T-helper 1 cell (primary cell): ENCODE measurements at places on chromosomes 2 and 18.

DNA sequence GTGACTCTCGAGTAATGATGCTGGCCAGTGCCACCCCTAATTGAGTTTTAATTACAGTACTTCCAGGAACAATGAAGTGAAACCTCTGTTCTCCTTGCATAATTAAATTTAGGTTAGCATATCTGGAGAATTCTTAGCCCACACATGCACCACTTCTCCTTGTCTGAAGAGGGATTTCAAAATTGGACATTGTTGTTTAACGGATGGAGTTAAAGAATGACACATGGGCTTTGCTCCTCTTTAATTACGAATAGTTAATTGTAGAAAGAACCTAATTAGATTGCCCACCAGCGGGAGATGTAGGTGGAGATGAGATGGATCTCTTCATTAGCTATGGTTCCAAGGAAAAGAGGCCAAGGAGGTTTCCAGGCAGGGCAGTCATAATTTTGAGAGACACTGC lies 33.1 kb upstream of the EN1 start:
- DNase-seq = no peak

DNA sequence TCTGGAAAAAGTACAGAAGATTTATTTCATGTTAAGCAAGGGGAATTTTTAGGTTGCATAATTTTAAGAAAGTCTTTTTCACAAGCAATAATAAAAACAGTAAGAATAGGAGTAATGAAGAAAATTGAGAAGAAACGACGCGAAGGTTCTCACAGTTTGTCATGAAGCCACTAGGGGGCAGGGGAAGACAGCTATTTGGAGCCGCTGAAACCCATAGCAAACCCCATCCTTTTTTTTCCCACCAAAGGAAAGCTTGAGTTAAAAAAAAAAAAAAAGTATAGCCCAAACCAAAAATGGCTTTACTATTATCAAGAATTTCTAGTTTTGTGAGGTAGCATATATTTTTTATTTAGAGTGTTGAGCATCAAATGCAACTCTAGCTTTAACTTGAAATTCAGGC lies 300.9 kb downstream of the PHLPP1 start:
- DNase-seq = peak; percentile 31

GRCh38 chr2:165239230-165239629 lies at the start of gene SCN2A:
Gene SCN2A, plus strand, starts transcription at chr2:165239414. Its CDS starts 56,410 bp downstream, at chr2:165295824.
- DNase-seq = no peak

GRCh38 chr2:127053731-127054603 lies 53.0 kb downstream of the BIN1 start:
- no peak for DNase-seq

- DNase-seq = no peak
These were observed 52.0 kb upstream of the DDX18 start for GRCh38 chr2:117762454-117762853.

DNA sequence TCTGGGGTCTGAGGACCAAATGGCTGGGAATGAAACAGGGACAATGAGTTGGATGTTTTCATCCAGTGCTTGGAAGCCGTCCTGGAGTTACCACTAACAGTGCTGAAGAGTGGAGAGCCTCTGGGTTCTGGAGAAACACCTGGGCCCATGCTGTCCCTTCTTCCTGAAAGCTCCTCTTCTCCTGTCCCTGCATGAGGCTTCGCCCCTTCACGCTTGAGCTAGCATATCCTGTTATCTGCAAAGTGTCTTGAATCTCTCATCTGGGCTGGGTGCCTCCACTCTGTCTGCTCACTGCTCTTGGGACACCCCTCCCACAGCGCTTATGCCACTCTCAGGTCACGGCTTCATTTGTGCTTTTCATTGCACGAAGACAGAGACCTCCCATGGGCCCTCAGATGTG lies 154.5 kb downstream of the MYCN start:
- DNase-seq = no peak

- DNase-seq = no peak
These were observed at the start of gene PLEK for GRCh38 chr2:68365087-68365486. Gene PLEK, plus strand, starts transcription at chr2:68365282. Its CDS starts 70 bp downstream, at chr2:68365352.

GRCh38 chr2:45968946-45969584 lies 317.6 kb downstream of the PRKCE start:
- no peak for DNase-seq

- no peak for DNase-seq
These were observed 265.4 kb downstream of the HRH4 start for GRCh38 chr18:24725644-24726415.

- DNase-seq = no peak
These were observed 7.6 kb downstream of the ESPNL start for GRCh38 chr2:238107525-238108422.

DNA sequence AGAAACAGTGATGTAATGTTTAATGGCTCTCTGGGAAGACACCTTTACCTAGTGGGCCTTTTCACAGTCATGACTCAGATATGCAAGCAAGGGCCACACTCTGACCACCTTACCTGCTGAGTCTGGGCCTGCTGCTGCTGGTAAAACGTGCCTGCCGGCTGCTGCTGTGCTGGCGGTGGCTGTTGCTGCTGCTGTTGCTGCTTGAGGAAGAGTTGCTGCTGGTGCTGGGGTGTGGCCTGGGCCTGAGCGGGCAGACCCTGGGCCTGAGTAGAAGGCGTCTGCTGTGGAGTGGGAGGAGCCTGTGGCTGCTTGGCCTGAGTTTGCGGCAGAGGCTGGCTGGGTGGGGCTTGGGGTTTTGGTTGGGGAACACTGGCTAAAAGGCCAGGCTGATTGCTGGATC lies 81.6 kb upstream of the NFU1 start:
- DNase-seq = no peak

DNA sequence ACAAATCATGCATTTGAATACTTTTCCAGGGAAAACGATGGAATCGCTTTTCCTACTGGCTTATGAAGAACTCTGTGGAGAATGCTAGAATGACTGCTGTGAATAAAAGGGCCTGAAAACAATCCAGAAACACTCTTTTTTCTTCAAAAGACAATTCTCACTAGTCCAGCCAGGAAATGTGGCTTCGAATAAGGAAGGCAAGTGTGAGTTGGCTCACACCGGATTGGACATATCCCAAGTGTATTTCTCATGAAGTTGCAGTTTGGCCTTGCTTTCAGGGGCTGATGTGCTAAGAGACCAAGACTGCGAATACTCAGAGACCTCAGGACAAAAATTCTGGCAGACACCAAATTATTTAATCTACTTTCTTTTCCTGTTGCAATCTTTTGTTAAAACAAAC lies 54.1 kb downstream of the FIGN start:
- DNase-seq = no peak

DNA sequence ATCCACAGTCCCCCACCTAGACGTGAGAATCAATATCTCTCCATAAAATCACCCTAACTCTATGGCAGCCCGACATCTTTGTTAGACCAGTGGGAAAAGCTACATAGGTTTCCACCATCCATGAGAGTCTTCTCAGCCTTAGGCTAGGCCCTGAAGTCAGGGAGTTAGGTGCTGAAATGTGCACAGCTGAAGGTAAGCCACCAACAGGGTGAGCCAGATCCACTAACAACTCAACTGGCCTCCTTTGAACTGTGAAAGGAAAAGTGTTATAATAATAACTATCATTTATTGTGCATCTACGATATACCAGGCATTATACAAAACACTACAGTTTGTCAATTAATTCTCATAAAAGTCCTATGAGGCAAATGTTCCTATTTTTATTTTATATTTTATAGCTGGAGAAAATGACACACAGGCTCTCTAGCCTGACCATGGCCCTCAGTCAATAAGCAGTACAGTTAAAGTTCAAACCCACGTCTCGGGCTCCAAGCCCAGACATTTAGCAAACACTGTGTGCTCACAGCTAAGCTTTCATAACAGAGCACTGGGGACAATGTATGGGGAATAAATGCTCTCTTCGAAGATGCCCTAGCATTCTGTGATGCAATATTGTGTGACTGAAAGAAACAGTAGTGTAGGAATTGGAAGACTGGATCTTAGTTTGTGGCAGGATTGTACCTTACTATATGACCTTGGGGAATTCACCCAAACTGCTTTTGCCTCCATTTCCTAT lies 11.2 kb upstream of the CYP27C1 start:
- DNase-seq = no peak

GRCh38 chr2:96656540-96656939 lies 14.0 kb downstream of the FER1L5 start:
- DNase-seq = no peak

DNA sequence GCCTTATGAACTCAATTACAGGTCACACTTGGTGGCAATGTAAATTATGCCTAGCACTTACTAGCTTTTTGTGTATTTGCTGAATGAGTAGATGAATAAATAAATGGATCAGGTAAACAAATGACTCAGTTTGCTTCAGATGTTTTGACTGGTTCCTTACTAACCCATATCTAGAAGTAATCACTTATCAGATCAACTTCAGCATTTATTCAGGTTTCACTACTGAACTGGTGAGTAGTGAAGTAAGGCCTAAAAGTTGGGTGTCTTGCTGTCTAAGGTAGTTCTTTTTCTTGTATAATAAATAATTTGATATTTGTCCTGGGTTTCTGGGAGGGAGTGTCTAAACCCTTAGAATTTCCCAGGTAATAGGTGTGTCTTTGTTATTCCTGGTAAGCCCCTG lies 205.0 kb downstream of the UXS1 start:
- DNase-seq = no peak

- no peak for DNase-seq
These were observed 10.4 kb downstream of the ARHGAP25 start for GRCh38 chr2:68745006-68745405.

GRCh38 chr2:188596054-188596453 lies 304.4 kb downstream of the GULP1 start:
- no peak for DNase-seq

DNA sequence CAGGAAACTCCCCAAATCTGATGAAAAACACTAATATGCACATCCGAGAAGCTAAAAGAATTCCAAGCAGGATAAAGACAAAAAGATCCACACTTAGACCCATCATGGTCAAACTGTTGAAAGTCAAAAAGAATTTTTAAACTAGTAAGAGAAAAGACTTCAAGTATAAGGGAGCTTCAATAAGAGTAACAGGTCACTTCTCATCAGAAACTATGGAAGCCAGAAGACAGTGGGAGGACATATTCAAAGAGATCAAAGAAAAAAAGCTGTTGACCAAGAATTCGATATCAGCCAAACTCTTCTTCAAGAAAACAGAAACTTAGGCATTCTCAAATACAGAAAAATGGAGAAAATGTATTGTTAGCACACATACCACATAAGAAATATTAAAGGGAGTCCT lies 50.4 kb downstream of the ZC3H8 start:
- DNase-seq = no peak

- no peak for DNase-seq
These were observed 60.5 kb upstream of the POMC start for GRCh38 chr2:25228848-25229278.

DNA sequence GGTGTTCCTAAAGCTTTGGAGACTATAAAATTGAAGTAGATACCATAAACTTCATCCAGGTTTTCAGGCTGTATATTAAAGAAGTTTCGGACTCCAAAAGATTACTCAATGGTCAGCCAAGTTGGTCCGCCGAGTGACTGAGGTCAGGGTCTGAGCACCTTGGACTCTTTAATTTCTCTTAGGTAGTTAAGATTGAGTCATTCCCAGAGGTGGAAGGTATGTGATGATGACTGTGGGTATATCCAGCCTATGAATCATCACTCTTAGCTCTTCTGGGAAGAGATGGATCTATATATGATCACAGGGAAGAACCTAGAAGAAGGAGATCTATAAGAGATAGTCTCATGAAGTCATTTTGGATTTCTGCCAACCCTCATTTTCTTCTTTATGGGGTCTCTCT lies 3.3 kb downstream of the ITGA6 start:
- DNase-seq = no peak

DNA sequence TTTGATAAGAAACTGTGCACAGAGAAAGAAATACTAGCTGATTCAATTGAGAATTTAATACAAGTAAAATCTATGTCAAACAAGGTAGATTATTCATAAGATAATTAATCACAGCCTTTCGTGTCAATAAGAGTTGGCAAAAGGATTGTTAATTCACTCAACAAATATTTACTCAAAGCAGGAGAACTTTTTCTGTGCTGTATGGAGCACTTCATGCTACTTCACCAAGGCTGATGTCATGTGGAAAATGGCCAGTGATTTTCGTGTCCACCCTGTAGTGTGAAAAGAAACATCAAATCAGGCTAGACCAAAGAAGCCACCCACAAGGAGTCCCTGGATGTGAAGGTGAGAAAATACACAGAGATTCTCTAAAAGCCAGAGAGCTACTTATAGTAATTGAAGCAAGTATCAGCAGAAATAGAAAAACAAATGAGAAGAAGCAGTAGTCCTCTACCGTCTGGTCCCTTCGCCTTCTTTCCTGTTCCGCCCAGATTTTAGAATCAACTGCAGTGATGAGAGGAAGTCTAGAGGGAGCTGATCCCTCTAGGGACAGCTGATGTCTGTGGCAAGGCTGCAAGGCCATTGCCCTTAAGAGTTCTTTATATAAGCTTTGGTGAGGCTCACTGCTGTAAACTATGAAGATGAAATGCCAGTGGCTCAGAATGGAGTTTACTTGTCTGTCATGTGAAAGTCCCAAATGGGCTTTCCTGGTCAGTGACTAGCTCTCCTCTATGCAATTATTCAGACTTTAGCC lies 201.3 kb upstream of the APCDD1 start:
- DNase-seq = no peak

DNA sequence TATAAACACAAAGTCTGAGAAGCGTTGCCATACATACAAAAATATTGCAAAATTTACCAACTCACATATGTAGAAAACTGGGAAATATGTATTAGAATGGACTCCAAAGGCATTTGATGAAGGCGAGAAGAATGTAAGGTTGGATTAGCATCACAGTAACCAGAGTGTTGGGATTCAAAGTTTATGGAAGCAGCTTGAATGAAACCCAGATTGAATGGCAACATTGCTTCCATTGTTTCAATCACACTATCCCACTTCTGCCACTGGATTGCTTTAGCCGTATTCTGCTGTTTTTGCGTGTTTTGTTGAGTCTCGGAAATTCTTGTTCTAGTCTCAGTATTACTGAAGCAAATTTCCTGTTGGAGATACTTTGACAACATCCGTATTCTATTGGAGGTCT lies 609.0 kb upstream of the LRATD1 start:
- DNase-seq = no peak

- DNase-seq = no peak
These were observed 119.9 kb downstream of the COPS8 start for GRCh38 chr2:237205561-237205971.

DNA sequence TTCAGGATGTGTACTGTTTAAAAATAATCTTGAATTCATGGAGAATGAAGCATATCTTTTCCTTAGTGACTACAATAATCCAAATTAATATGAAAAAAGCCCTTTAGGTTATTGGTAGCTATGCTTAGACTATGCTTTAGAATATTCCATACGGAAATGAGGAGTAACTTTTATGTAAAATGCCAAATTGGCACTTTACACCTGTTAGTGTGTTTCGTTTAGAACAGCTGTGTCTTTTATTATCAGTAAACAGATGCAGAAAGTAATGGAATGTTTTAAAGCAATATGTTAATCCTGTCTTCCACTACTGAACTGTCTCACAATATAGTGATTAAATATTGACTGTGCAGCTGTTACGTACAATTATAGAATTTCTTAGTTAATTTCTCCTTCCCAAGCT lies 129.6 kb downstream of the PMS1 start:
- no peak for DNase-seq

DNA sequence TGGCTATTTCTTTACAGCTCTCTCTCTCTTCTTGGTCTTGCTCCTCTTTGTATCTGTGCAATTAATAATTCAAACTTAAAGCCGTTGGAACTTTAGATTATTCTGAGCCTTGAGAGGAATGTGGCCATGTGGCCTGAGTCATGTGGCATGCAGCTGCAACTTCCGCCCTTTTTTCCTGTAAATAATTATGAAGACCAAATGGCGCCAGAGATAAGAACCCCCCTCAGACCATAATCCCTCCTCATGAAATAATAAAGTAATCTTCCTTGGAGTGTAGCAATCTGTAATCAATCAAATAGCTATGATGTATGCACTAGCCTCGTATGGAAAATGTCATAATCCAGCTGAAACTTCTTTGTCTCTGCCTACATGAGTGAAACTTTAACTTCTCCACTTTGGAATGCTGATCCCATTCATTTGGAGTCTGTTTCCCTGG lies 13.5 kb upstream of the TWSG1 start:
- DNase-seq = no peak
